ENCODE measurements at places on chromosomes 12 and 14.
A peak's percentile ranks its signal among the peaks of the same experiment; 100 is the strongest.

GRCh38 chr12:87425942-87426554 is 603.2 kb downstream of the C12orf50 start:
- DNase-seq: no peak

GRCh38 chr14:23286020-23286901 is at the start of gene HOMEZ:
TSS of gene HOMEZ (minus strand) at chr14:23286132. CDS start at chr14:23285952, 180 bp downstream.
- peak; percentile 96 for DNase-seq

DNA sequence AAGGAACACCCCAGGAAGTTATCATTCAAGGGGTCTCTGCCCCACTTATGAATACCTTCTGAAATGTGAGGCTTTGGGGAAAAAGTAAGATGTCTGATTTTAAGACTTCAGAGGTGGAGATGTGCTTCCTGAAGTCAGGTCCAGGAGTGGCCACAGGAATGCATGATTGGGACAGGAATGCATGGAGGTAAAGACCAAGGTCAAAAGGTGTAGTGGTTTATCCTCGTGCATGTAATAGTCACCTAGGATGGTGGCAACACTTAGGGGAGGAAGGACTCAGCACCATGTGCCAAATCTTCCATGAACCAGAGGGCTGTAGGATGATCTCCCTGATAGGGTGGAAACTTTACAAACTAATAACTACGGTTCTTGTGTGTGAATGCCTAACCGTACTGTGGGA is 217.3 kb downstream of the C12orf75 start:
- DNase-seq: no peak

- no peak for DNase-seq
Measured at GRCh38 chr14:58151133-58152013, 640 bp downstream of the ARMH4 start.

DNA sequence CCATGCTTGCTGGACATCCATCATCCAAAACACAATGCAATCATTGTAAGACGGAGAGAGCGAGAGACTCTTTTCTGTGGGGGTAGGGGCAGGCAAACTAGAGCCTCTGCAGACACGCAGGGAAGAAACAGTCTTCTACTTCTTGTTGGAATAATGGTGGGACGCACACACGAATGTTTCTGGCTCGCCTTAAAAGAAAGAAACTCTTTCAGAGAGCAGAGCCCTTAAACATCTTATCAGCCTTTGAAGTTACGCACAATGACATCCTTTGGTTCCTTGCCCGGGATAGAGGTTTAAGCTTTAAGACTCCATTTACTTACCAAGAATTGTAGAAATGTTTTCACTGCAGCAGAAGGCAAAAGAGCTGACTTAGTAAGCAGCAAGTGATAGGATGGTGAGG is 133.8 kb upstream of the FOXN3 start:
- DNase-seq: no peak

DNA sequence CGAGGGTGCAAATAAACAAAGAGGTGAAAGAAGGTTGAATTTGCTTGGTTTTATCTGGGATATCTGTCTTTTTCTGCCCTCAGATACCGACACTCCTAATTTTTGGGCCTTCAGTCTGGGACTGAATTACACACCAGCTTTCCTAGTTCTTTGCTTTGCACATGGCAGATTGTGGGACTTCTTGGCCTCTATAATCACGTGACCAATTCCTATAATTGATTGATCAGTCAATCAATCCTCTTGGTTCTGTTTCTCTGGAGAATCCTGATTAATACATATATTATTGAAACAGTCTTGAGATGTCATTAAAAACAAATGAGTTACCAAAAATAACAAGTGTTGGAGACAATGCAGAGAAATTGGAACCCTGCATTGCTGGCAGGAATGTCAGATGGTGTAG is 62.7 kb downstream of the SUDS3 start:
- DNase-seq: no peak

DNA sequence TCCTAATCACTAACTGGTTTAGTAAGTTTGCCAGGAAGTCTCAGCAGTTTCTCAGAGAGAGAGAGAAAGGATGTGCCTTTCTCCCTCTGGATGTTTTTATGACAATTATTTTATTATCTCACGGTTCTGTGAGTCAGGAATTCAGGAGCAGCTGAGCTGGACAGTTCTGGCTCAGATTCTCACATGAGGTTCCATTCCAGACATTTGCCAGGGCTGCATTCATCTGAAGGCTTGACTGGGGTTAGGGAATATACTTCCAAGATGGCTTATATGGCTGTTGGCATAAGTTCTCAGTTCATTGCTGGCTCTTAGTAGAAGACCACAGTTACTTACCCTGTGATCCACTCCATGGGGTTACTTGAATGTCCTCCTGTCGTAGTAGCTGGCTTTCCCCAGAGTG is 101.2 kb upstream of the ATF7IP start:
- no peak for DNase-seq

DNA sequence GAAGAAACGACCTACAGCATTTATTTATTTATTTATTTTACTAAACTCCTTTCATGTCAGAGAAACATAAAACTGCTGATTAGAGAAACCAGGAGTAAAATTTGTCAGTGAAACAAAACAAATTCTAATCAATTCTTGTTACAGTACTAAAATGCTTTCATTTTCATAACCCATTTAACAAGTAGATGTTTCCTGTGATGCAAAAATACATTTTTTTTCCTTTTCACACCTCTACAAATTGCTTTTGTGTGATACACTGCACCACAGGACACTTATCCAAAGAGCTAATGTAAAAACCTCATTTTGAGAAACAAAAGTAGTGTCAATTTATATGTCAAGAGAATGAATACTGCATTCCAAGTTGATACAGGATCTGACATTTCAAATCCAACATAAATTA is 155.1 kb downstream of the SYT1 start:
- no peak for DNase-seq

GRCh38 chr12:103197725-103198388 is 240.4 kb downstream of the ASCL1 start:
- DNase-seq: no peak

- DNase-seq: no peak
Measured at GRCh38 chr14:102902086-102902485, 20.4 kb upstream of the AMN start.

- DNase-seq: no peak
Measured at GRCh38 chr14:30532264-30532663, 26.7 kb upstream of the G2E3 start.

GRCh38 chr12:6662602-6662905 is 365 bp downstream of the ING4 start:
- no peak for DNase-seq

DNA sequence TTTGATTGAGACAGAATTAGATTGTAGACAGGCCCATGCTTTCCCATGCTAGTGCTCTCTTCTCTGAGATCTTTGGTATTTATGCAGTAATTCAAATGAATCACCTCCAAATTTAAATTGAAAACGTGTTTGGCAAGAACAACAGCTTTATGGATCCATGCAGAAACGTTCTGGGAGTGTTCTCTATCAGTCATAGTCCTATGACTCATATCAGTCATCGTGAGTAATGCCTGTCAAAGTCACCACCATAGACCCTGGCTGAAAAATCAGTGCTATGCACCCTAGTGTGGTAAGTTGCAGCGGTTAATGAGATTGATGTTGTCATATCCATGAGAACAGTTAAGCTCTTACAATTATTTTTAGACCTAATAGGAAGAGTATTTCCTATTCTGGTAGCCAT is 90.1 kb upstream of the FOXG1 start:
- no peak for DNase-seq

GRCh38 chr14:63452796-63453195 is 90.4 kb downstream of the PPP2R5E start:
- no peak for DNase-seq

- no peak for DNase-seq
Measured at GRCh38 chr12:97943359-97943758, 480.8 kb downstream of the RMST start.

- DNase-seq: peak; percentile 64
Measured at GRCh38 chr12:124609041-124609989, 41.9 kb upstream of the NCOR2 start.

DNA sequence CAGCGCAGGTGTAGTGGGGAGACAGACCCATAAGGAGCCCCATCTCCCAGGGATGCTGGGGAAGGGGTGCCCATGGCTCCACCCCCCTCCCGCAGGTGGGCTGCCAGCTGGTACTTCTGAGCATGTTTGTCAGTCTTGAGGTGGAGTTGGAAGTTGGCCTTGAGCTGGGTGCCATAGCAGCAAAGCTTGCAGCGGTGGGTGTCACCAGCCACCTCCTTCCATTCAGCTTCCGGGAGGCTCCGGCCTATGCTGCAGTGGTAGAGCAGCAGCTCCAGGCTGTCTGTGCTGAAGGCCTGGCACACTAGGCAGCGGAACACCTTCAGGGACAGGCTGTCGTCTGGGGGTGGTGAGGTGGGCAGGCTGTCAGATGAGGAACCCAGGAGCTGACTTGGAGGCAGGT is 18.9 kb downstream of the ZFHX2 start:
- no peak for DNase-seq

GRCh38 chr14:21978184-21978998 is 304.8 kb upstream of the OR4E1 start:
- DNase-seq: peak; percentile 13

GRCh38 chr12:70096759-70097410 is 146.3 kb upstream of the CNOT2 start:
- no peak for DNase-seq

GRCh38 chr12:18373181-18373580 is 111.9 kb downstream of the PIK3C2G start:
- no peak for DNase-seq

GRCh38 chr12:24560831-24561271 is 388.1 kb downstream of the BCAT1 start:
- DNase-seq: no peak

GRCh38 chr14:67505254-67505653 is 16.7 kb upstream of the TMEM229B start:
- no peak for DNase-seq

DNA sequence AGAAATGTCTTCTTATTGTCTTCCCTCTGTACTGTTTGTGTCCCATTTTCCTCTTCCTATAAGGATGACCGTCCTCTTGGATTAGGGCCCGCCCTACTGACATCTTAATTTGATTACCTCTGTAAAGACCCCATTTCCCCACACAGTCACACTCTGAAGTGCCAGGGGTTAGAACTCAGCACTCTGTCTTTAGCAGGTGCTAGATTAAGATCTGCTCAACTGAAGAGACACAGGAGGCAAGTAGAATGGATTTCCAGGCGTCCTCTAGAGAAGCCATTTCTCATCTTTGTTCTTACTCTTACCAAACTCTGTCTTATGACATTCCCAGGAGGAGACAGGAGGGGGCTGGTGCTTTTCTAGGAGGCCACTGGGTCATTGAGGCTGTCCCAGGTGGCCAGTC is 50.8 kb downstream of the VCPKMT start:
- no peak for DNase-seq

DNA sequence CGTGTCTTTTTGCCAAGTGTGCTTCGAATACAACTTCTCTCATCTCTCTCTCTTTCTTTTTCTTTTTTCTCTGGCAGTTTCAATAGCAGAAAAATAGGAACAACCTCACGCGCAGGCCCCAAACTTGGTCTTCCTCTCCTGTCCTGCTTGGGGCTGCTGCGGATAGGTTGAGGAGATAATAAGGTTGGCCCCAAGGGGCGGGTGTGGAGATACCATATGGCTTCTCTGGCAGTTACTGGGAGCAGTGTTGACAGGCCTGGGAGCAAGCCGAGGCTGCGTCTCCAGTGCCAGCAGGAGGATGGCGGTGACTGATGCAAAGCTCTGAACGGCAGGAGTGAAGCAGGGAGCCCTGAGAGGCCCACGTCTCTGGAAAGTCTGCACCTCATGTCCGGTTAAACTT is 89.5 kb upstream of the MANSC4 start:
- no peak for DNase-seq

- no peak for DNase-seq
Measured at GRCh38 chr14:96917442-96917963, 120.3 kb downstream of the VRK1 start.

DNA sequence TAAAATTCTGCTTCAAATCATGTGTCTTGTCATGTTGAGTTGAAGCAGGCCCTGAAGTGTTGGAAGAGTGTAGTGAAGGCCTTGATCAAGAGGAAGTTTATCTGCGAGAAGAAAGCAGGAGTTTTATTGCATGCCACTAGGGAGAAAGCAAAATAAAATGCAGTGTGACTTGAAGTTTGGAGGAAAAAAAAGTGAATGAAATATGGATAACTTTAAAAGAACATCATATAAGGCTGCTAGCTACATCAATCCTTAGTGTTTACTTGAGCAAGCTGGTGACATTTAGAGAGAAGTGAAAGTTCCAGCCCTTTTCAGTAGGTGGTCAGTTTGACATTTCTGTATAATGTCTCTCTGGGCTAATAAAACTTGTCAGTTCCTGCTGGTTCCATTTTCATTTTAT is 841.1 kb downstream of the TMTC2 start:
- no peak for DNase-seq

DNA sequence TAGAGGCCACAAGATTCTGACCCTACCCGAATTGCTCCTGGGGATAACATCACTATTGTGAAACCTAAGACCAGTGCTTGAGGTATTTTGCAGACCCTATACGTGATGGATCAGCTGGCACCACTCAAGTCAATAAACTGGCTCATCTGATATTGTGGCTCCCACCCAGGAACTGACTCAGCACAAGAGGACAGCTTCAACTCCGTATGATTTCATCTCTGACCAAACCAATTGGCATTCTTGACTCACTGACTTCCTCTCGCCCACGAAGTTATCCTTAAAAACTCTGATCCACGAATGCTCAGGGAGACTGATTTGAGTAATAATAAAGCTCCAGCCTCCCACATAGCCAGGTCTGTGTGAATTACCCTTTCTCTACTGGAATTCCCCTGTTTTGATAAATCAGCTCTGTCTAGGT is 1036.1 kb upstream of the TMEM132C start:
- no peak for DNase-seq

- DNase-seq: no peak
Measured at GRCh38 chr12:104216521-104216924, 944 bp downstream of the TXNRD1 start.

GRCh38 chr12:70367258-70368141 is 1.4 kb downstream of the KCNMB4 start:
- no peak for DNase-seq

Data from activated T-helper 1 cell treated with anti-CD3 and anti-CD28 coated beads, Interleukin-2, amount 50 U/mL, for 16 hours (primary cell).